NCI-H524 (cell line): ENCODE measurements at places on chromosomes 7 and 10.

- no peak for DNase-seq
Measured at GRCh38 chr10:96400465-96400864, 41.7 kb upstream of the OPALIN start.

GRCh38 chr10:59706851-59707797, 2.5 kb downstream of the SLC16A9 start:
- DNase-seq: no peak

GRCh38 chr7:2983586-2983985, 60.1 kb downstream of the CARD11 start:
- no peak for DNase-seq

GRCh38 chr7:103120362-103120761, 28.5 kb downstream of the NAPEPLD start:
- no peak for DNase-seq

GRCh38 chr10:77835669-77836086, 90.9 kb downstream of the DLG5 start:
- DNase-seq: no peak

DNA sequence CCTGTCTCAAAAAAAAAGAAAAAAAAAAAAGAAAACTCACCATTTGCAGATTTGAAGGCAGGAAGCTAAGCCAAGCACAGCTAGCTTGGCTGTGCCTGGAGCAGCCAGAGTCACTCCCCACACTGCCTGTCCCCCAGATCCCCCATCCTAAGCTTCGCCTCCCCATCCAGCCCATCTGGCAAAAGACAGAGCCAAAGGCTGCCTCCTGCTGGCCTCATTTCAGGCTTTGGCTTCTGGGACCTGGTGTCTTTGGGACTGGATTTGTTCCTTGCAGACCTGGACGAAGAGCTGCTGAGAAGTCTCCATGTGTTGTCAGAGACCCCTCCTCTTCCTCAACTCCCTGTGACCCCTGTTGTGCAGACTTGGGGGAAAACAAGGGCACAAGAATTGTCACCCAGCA, 8.1 kb downstream of the ASL start:
- DNase-seq: no peak

DNA sequence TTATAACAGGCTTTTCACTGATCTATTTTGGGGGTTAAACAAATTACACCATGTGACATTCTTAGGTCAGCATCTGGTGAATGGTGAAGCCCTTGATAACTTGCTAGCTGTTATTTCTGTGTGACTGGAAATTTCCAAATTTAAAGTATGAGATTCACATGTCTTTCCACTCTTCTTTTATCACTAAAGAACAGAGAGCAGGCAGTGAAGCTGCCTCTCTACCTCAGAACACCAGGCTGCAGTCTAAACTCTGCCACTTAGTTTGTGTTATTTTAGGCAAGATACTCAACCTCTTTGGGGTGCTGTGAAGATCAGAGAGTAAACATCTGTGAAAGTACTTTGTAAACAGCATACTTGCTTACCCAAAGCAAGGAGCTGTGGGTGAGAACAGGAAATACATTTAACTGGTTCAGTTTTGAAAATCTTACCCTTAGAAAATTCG, 15.5 kb upstream of the SP4 start:
- no peak for DNase-seq

- DNase-seq: no peak
Measured at GRCh38 chr10:130932326-130933007, 379.1 kb downstream of the TCERG1L start.

- no peak for DNase-seq
Measured at GRCh38 chr7:79240413-79240812, 213.1 kb downstream of the MAGI2 start.

DNA sequence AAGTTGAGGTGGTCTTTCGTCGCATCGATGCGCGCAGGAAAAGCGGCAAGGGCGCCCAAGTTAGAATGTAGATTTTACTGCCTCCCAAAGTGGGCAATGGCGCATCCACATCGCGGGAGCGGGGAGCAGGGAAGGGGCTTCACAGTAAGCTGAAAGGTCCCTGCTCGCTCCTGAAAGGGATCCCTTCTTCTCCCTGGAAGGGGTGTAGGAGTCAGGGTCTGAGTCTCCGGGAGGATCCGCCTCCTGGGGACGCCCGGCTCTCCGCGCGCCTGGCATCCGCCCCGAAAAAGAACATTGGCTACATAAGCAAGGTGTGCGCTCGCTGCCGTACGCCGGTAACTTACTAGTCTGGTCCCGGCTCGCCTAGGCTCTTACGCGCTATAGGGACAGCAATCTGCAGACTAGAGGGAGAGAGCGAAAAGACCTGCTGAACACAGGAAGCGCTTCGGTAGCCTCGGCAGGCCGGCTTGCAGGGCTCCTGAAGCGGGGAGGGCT, 804 bp downstream of the UNC5B start:
- peak; percentile 31 for DNase-seq

DNA sequence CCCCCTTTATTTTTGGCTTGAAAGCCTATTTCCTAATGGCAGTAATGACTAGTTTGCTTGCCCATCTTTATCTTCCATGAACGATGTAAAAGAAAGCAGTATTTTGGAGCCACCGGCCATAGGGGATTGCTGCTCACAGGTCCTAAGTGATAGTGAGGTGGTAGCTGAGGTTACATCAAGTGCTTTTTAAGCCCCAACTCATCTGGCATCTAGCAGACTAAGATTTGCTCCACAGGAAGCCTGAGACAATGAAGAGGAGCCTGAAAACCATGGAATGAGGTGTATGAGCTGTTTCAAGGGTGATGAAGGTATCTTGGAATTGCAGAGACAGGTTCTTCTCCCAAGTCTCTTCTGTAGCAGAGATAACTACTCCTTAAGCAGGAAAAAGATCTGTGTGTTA, 496.3 kb downstream of the XPNPEP1 start:
- DNase-seq: no peak

GRCh38 chr7:53326634-53327033, 291.2 kb downstream of the POM121L12 start:
- no peak for DNase-seq

DNA sequence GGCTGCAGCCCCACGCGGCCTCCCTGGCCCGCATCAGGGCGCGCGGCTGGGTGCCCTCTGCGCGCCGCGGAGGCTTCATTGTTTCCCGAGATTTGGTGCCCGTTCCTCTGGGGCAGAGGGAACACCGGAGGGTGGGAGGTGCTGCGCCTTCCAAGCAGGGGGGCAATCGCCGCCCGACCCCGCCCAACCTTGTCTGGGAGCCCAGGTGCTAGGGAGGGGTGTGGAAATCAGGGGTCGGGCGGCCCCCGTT, 1.0 kb upstream of the NRP1 start:
- no peak for DNase-seq

DNA sequence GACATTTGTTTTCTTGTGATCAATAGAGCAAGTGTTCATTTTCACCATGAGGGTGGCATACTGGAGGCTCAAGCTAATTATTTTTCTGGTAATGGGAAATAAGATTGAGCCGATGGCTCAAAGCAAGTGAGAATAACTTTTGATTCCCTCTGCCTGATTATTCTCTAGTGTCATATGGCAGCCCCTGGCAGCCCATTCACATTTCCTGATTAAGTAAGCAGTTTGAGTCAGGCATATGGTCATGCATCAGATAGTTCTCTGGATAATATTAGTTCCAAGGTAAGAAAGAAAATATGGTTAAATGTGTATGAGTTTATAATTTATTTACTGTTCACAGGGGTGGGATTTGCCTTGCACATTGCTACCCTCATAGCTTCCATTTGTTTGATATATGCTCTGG, 109.2 kb downstream of the DYNC1I1 start:
- DNase-seq: no peak

- DNase-seq: no peak
Measured at GRCh38 chr10:92810934-92811532, 37.3 kb upstream of the EXOC6 start.

DNA sequence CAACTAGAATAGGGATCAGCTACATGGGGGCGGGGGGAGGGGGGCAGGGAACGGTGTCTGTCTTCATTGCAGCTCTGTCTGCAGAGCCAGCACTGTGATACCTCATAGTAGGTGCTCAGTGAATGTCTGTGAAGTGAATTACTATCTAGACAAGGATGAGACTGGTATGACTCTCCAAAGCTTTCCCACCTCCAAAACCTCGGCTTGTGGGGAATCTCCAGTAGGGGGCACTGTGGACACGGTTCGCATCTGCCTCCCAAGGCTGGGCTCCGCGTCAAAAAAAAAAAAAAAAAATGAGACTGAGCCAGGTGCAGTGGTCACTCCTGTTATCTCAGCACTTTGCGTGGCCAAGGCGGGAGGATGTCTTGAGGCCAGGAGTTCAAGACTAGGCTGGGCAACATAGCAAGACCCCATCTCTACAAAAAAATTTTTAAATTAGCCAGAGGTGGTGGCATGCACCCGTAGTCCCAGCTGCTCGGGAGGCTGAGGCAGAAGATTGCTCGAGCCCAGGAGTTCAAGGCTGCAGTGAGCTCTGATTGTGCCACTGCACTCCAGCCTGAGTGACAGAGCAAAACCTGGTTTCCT, 9.6 kb downstream of the TRIM56 start:
- peak; percentile 5 for DNase-seq

- DNase-seq: no peak
Measured at GRCh38 chr7:99461221-99461620, 4.7 kb downstream of the ATP5MF start.

GRCh38 chr10:13776861-13777311, 190.1 kb downstream of the PRPF18 start:
- DNase-seq: no peak

DNA sequence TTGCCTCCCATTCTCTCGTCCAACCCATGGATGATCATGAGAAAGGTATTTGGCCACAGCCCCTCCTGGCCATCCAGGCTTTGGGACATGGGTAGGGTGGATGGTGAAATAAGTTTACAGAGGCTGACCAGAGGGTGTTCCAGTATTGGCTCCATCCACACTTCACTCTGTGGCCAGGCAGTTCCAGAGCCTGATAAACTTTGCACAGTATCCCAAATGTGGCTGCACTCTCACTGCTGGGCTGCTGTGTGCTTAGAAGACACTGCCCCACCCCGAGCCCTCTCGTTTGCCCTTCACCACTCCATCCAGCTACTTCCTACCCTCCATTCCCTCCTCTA, 72.0 kb upstream of the ZMIZ1 start:
- DNase-seq: no peak

DNA sequence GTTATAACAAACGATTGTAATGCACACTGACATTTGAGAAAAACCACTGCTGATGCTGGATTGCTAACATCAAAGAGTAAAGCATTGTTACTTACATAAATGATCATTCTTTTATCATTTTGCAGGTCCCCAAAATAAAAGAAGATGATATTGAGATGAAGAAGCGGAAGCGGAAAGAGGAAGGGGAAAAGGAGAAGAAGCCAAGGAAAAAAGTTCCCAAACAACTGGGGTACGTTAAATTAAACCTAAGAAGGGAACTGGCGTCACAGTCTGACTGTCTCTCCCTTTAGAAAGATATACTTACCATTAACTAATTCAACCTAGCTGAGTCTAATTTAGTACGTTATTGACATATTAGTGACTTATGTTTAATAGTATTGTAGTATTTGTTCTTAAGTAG, 28.1 kb downstream of the UBN2 start:
- no peak for DNase-seq

- DNase-seq: no peak
Measured at GRCh38 chr10:126843299-126843934, 61.8 kb upstream of the DOCK1 start.

DNA sequence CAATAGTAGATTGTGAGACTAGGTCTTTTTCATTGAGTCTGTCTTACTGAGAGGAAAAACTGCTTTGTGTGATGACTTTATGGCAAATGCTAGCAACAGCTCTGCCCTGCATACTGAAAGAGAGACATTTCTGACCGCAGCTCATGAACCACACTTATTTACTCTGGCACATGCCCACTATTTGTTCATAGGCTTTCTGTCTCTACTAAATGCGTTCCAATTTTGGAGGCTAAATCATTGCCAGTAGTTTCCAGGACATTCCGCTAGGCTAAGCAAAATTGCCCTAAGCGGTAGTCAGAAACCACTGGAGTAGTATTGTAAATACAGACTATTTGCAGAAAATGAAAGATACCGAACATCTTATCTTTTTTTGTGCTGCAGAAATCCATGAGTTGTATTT, 55.6 kb upstream of the DLX6 start:
- no peak for DNase-seq

GRCh38 chr7:128104108-128104742, 73.0 kb upstream of the LRRC4 start:
- peak; percentile 66 for DNase-seq

GRCh38 chr7:118648002-118648401, 423.5 kb downstream of the ANKRD7 start:
- no peak for DNase-seq

GRCh38 chr7:33050535-33051318, 11.8 kb downstream of the NT5C3A start:
- peak; percentile 33 for DNase-seq

GRCh38 chr7:70694434-70694970, 437.4 kb upstream of the GALNT17 start:
- peak; percentile 3 for DNase-seq

GRCh38 chr7:80740778-80741545, 102.5 kb downstream of the CD36 start:
- no peak for DNase-seq

- no peak for DNase-seq
Measured at GRCh38 chr7:51256209-51256781, 60.3 kb downstream of the COBL start.

DNA sequence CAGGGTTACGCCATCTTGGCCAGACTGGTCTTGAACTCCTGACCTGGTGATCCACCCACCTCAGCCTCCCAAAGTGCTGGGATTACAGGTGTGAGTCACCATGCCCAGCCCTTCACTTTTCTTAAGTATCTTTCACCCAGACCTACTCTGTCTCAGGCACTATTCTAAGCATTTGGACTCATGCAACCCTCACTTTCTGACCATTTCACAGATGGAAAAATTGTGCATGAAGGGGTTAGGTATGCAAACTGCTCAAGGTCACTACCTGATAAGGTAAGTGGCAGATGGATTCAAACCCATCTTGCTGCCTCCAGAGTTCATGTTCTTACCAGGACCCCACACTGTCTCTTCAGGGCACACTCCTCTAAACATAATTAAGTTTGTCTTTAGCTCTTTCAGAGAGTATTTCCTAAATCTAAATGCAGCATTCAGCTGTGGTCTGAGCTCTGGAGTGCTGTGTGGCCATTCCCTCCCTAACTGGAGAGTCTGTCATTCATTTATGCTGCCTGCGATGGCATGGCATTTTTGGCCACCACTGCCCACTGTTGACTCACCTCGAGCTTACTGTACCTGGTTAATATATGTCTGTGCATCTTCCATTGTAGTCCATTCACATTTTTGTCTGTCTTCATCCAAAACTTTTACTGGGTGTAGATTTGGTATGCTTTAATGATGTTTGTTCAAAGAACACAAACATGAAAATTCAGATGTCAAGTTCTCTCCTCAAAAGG, 88.4 kb downstream of the CCDC71L start:
- DNase-seq: no peak

GRCh38 chr10:12406764-12407400, 57.5 kb downstream of the CAMK1D start:
- no peak for DNase-seq

- DNase-seq: no peak
Measured at GRCh38 chr7:50580057-50580456, 14.9 kb upstream of the DDC start.
